ENCODE measurements at places on chromosomes 5 and 9.

- DNase-seq = no peak
Observed at GRCh38 chr5:154771383-154771901, 16.3 kb downstream of the LARP1 start.

GRCh38 chr5:140253985-140254384 lies 48.9 kb downstream of the PFDN1 start:
- peak; percentile 41 for DNase-seq

- no peak for DNase-seq
Observed at GRCh38 chr9:125293134-125293533, 31.5 kb downstream of the GAPVD1 start.

DNA sequence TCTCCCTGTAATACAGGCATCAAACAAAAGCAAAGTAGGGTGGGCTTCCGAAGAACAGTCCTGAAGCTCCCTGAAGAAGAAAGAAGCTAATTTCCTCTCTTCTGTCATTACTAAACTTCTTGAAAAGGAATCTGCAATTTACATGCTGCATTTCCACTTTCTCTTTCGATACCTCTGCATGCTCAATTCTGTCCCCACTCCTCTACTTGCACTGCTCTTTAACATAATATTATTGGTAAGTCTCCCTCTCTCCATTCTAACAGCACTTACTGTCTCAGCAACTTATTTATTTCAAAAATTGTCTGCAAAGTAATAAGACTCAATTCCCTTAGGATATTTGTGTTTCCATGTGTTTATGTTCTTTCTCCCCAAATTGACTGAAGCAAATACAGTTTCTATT lies 3.9 kb upstream of the PLPP1 start:
- no peak for DNase-seq

GRCh38 chr9:121383715-121384114 lies 13.7 kb upstream of the STOM start:
- DNase-seq = no peak

DNA sequence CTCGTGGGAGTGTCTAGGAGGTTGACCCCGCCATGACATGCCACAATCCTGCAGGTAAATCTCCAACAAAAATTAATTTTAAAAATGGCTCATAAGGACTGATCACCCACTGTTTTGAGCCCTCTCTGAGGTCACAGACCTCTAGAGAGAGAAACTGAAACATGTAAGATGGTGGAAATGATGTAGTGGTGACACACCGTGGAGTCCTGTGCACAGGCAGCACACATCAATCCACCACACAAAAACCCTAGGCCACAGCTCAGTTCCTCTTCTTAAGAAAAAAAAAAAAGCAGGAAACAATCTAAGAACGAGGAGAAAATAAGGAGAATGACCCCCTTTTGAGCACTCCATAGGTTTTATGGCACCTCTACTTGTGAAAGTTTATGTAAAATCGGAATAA lies 93.8 kb upstream of the FAM120A start:
- no peak for DNase-seq

DNA sequence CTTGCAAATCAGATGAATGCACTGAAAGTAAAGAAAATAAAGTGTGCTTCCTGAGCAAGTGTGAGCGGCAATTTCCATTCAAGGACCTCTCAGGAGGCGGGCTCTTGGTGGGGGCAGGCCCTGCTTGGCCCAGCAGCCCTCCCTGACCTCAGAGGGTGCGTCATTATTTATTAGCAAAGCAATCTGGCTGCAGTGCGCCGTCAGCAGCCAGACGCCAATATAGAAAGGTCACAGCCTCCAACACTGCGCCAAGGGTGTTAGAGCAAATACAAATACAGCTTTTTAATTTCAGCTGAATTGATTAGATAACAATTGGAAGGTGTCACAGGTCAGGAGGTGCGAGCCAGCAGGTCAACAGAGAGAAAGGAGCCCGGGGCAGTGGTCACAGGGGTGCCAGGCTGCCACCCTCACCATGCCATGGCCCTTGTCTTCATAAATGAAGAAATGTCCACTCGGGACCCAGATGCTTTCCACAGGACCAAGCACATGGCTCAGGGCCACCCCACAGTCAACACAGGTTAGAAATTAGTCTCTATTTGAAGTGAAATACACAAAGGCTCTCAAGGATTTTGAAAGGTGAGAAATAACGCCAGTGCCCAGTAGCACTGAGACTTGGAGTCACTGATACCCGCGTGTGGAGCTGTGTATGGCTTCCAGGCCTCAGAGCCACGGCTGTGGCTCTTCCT lies 309.8 kb downstream of the IRX2 start:
- no peak for DNase-seq

- DNase-seq = no peak
Observed at GRCh38 chr9:32965999-32966722, 35.3 kb downstream of the APTX start.

DNA sequence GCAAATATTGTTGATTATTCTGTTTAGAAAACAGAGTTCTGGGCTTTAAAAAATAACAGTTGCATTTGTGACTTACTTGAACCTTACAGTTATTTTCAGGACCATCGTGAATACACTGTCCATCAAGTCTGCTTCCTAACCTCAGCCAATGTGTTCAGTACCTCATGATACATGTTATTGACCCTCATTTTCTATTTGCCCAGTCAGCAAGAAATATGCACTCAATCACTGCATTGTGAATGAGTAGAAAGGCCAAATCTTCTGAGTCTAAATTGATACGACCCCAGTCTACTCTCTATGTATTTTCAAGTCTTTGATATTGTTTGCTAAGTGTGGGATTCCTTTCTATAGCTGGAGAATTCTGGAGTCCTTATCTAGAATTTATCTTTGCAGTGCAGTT lies 156.2 kb downstream of the RAB3C start:
- DNase-seq = no peak

GRCh38 chr9:137396634-137397367 lies 26.2 kb downstream of the EXD3 start:
- DNase-seq = no peak

- no peak for DNase-seq
Observed at GRCh38 chr5:171593976-171594375, 174.5 kb downstream of the FGF18 start.

DNA sequence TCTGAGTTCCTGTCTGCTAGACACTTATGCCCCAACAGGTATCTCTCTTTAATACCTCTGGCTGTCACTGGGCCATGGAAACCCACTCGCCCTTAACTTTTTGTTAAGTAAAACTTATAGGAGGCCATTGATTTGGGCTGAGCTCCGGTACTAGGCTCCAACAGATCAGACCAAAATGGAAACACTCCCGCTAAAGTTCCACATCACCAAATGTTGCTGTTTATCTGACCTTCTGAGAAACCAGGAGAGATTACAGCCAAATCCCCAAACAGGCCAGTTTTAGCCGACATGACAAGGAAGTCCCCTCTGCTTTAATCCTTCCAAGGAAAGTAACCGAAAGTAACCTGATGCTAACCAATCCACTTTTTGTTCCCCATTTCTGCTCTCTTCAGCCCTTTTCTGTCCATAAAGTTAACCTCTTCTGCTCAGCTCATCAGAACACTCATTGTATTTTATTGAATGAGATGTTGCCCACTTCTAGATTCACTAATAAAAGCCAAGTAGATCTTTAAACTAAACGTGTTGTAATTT lies 115.2 kb upstream of the LHFPL2 start:
- DNase-seq = no peak

DNA sequence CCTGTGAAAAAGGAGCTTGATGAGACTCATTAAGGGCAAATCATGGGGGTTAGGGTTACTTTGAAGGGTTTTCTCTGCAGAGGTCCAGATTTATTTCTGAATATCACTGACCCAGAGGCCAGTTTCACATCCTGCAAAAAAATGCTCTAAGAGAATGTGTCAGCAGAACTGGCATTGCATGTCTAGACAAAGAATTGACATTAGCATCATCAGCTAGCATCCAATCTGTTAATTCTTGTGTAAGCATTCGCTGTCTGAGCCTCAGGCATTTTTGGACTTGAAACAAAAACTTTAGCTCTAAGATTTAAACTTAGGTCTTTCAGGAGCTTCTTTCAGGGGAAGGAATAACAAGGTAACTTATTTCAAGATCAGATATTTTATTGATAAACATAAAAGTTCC lies 187.9 kb upstream of the ELL2 start:
- DNase-seq = no peak

GRCh38 chr9:89602978-89603766 lies 1.6 kb upstream of the GADD45G start:
- DNase-seq = peak; percentile 78

DNA sequence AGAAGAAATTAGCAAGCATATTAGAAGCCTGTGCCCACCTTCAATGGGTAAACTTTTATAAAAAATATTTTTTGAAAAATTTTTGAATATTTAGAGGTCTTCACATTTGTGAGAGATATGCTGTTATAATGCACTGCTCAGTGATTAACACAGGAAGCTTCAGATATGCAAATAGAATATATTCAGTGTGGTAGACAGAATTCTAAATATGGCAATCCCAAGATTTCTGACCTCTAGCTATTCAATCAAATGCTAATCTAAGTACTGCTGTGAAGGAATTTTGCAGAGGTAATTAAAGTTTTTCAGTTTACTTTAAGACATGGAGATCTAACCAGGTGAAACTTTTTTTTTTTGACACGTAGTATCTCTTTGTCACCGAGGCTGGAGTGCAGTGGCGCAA lies 103.5 kb downstream of the ADAMTS19 start:
- DNase-seq = no peak

GRCh38 chr9:128109050-128109709 lies 18.3 kb downstream of the PTGES2 start:
- DNase-seq = no peak

DNA sequence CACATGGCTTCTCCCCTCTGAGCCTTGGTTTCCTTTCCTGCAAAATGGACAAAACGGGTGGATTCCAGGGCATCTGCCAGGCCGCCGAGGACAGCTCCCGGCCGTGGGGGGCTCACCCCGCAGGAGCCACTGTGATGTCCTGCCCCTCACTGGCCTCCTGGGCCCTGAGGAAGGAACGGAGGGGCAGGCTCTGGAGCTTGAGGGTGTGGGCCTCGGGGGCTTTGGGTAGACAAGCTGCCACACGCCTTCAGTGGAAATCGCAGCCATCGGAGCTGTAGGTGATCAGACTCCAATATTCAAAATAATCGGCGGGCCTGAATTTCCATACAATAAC lies 32.2 kb upstream of the UBAC1 start:
- DNase-seq = no peak

- peak; percentile 77 for DNase-seq
Observed at GRCh38 chr9:96566498-96567202, 53.0 kb downstream of the CDC14B start.

GRCh38 chr5:75656311-75657003 lies 45.2 kb downstream of the ANKDD1B start:
- DNase-seq = no peak

DNA sequence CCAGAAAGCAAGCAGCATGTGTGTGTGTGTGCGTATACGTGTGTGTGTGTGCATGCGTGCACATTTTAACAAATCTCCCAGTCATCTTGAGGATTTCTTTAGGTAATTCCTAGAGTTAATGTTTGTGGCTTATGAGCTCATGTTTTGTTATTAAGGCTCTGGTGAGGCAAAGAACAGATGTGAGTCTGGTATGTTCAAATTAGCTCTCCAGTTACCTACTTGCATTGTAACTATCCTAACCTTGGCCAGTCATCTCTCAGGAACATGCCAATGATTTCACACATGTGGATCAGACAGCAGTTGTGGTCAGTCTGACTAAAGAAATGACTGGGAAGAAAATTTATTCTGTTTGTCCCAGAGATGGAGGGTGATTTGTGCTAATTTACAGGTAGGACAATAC lies 163.1 kb downstream of the IZUMO3 start:
- DNase-seq = no peak

DNA sequence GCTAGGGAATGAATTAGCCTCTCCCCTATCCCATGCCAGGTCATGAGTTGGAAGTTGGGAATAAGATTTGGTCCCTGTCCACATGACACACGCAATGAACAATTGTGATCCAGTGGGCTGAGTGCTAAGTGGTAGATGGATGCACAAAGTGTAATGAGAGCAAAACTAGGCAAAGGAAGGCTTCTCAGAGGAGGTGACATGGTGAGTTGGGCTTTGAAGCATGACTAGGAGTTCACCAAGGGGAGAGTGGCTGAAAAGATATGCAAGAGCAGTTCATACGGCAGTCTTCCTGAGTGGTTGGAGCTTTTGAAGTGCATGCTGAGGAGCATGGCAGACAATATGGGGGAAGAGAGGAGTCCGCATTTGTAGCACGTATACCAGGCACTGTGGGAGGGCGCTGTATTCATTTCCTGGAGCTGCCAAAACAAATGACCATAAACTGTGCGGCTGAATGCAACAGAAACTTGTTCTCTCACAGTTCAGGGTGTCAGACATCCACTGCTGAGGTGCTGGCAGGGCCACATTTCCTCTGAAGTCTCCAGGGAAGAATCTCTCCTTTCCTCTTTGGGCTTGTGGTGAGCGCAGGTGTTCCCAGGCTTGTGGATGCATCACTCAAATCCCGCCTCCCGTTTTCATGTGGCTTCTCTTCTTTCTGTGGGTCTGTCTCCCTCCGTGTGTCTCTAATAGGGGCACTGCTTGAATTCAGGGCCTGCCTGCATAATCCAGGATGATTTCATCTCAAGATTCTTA lies 49.5 kb downstream of the NSG2 start:
- no peak for DNase-seq

DNA sequence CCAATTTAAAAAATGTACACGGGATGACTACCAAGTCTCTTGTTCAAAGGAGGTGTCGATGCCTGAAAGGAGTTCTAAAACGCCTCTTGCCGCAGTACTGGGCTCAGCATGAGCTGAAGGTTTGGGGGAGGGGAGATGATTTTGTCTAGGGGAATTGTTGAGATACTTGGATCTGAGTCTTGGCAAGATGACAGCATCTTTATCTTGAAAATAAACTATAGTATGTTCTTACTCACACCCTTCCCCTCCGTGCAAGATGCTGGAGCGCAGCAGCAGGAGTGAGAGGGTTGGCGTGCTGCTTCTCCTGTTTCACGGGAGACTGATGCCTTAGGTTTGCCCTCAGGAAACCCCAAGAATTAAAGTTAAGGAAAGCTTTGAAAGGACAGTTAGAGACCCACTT lies 47.3 kb downstream of the FAM78A start:
- no peak for DNase-seq

- no peak for DNase-seq
Observed at GRCh38 chr9:106076711-106077110, 382.4 kb downstream of the TMEM38B start.

DNA sequence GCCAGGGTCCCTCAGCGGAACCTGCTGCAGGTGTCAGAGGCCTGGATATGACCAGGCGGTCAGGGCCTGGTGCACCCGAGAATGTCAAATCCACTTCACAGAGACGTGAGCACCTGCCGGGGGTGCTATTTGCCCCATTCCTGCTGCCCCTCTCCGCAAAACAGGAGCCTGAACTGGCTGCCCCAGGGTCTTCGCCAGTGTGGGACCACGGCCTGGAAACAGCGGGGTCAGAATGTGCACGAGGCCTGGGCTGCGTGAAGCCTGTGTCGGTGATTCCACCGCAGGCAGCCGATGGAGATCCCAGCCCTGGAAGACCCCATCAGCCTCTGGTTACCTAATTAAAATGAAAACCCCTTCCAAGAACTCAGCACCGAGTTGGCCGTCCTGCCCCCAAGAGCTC lies 41.2 kb upstream of the TMEM250 start:
- DNase-seq = no peak

- no peak for DNase-seq
Observed at GRCh38 chr9:93203026-93203717, 19.2 kb downstream of the WNK2 start.
